ENCODE measurements at places on chromosomes 2 and 18. TPM values are rescaled to one million over a fixed set of nuclear protein-coding genes. Genes with fewer than 3 reads are reported as not detected.

DNA sequence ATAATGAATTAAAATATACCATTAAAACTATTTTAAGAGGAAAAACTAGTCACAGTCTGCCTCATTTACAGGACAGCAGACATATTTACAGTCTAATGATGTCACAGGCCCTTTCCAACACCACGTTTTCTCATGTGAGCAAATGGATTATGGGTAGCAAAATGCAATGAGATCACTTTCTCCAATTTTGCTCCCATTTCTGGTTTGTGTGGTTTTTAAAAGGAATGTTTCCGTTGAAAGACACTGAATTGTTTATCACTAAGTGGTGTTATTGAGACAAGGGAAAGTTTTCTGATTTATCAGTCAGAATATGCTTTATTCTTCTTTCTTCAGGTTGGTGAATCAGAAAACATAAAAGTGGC is 11.4 kb upstream of the NR4A2 start:
- no peak for DNase-seq

DNA sequence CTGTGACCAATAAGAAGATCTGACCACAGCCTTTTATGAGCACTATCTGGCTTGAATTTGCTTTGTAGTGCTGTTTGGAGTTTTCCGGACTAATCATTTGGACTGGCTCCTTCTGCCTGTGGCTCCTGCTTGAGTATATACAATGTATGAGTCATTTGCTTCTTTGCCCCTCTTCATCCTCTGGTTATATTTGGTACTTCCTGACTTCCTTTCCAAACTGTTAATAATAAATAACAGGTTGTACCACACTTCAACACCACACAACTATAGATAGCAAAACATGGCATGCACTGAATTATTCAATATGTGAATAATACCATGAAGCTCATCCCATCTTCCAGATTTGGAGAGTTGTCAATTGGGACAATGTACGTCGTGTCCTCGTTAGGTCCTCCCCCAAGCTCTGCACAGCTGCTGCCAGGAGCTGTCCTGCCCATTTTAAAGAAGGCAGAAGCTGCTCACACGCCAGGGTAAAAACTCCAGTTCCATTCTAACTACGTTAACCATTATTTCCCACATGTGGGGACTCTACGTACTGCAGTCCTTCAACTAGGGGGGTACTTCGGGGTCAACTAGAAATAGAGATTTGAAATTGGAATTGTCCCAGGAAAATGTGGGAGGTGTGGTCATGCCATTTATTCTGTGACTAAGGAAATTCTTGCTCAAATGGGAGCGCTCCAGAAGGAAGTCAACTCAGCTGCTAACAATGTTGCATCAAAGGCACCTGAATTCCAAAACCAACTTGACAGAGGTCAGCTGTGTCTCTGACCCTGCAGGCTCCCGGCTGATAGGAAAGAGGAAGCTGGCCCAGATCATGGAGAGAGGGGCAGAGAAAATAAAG is 38.1 kb downstream of the ST8SIA5 start:
- DNase-seq: no peak

- no peak for DNase-seq
Observed at GRCh38 chr2:70513738-70514137, 39.9 kb downstream of the TGFA start.

- DNase-seq: no peak
Observed at GRCh38 chr18:28514699-28515098, 337.8 kb upstream of the CDH2 start.

GRCh38 chr2:49973436-49973835 is 819.1 kb upstream of the FSHR start:
- DNase-seq: no peak

- DNase-seq: peak; percentile 25
Observed at GRCh38 chr2:46487667-46488335, 8.4 kb downstream of the TMEM247 start.

GRCh38 chr2:20687260-20687832 is 20.4 kb downstream of the GDF7 start:
- DNase-seq: no peak

- no peak for DNase-seq
Observed at GRCh38 chr2:60353406-60353800, 200.1 kb downstream of the BCL11A start.

DNA sequence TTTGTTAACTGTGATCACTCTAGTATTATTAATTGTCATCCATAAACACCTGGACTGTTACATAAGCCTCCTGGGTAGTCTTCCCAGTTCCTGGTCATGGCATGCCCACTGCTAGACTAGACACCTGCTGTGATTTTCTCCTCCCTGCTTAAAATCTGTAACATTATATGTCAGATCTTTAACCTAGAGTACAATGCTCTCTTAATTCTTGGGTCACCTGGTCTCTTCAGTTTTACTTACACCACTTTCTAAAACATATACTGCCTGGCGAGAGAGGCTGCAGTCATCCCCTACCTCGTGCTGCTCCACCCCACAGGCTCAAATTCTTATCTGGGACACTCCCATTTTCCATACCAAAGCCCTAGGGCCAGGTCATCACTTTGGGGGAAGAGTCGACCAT is 161.3 kb downstream of the CDH2 start:
- DNase-seq: no peak

- no peak for DNase-seq
Observed at GRCh38 chr2:139480161-139480650, 700.0 kb upstream of the NXPH2 start.

- no peak for DNase-seq
Observed at GRCh38 chr18:13433685-13434084, 215.1 kb downstream of the LDLRAD4 start.

DNA sequence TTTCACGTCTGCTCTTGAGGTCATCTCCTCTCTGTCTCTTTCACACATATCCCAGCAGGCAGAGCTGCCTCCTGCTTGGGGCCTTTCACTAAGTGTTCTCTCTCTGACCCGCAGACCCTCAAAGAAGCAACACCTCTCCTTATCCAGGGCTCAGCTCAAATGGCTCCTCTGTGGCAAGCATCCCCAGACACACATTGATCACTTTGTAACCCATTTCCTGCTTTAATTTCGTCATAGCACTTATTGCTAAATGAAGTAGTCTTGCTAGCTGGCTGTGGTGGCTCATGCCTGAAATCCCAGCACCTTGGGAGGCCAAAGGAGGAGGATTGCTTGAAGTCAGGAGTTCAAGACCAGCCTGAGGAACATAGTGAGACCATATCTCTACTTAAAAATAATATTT is 41.4 kb downstream of the SGPP2 start:
- no peak for DNase-seq

DNA sequence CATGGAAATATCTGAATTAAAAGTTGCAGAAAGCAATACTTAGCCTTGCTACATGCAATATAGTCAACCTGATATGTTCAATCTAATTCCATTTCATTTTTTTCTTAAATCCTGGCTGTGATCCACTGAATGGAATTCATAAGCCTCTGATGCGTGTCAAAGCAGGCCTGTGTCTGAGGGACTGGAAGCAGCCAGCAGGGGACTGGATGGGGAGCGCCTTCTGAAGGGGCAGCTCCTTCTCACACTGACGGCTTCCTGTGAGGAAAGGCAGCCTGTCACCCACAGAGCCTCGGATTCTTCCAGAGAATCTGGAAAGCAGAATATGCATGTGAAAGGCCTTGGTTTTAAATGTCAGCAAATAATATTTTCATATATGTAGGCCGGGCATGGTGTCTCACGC is 73.5 kb downstream of the KCNF1 start:
- DNase-seq: no peak

GRCh38 chr2:134522496-134523455 is 196.0 kb downstream of the TMEM163 start:
- DNase-seq: no peak

- DNase-seq: no peak
Observed at GRCh38 chr2:165699946-165700345, 94.1 kb downstream of the GALNT3 start.

GRCh38 chr2:18639756-18640453 is 50.5 kb upstream of the NT5C1B start:
- no peak for DNase-seq

- DNase-seq: no peak
Observed at GRCh38 chr2:203763938-203764664, 57.7 kb downstream of the CD28 start.

DNA sequence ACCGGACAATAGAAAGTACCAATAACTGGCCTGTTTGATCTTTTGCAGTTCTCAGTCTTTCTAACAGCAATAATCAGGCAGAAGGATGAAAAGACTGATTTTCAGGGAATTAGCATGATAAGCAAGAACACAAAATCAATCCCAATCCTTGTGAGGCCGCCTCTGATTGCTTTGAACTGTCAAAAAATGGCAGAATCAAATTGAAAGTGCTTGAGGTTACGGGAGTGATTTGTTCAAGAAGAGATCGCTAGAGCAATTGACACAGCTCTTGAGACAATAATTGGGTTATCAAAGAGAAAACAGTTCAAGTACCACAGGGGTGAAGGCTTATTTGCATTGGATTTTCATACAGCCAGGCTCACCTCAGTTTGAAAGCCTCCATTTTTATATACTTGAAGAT is 663.4 kb downstream of the ARHGAP15 start:
- no peak for DNase-seq

DNA sequence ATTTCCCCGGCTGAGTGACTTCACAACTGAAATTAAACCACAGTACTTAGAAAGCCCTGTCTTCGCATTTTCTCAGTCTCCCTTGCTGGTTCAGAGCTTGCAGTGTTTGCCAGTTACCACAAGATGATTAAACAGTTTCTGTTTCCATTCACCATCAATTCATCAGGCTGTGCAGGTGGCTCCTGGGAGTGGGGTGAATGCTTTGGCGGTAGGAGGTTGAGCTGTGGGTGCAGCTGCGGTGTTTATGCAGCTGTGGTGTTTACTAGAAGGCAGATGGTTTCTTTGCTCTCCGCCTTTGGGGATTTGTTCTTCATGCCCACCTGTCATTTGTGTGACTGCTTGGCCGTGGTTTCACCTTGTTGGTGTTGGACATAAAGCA is 16.1 kb downstream of the ACOXL start:
- DNase-seq: no peak

- no peak for DNase-seq
Observed at GRCh38 chr2:203799908-203800307, 67.7 kb upstream of the CTLA4 start.

GRCh38 chr18:58144671-58145285 is 100.8 kb downstream of the NEDD4L start:
- DNase-seq: peak; percentile 40

DNA sequence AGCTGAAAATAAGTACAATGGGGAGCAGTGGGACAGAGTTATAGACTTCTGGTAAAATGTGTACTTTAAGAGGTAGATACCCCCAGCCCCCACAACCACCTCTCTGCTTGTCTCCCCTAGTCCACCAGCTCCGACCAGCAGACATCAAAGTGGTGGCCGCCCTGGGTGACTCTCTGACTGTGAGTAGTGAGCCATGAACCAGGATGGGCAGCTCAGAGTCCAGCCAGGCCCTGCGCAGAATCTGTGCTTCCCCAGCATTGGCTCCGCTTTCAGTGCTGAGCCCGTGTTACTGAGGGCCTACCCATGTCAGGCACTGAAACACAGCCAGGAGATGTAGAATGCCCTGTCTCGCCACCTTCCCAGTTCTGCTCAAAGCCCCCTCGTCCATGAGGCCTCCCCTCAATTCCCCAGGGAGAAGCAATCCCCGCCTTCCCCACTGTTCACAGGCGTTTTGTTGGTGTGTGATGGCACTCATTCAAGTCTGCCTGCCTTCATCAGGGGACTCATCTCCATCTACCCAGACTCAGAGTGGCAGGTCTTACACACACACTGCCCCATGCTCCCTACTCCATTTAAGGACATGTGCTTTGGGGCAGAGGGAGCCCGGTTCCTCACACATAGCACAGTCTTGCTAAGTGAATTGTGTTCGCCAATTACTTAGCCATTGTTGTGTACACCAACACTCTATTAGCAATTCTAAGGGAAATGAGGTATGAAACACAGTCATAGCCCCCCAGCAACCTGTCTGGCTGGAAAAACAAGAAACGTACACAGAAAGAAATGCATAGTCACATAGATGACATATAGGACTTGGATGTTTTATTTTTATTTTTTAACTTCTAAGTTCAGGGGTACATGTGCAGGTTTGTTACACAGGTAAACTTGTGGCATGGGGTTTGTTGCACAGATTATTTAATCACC is 122.6 kb downstream of the PLB1 start:
- DNase-seq: no peak

Gene GAREM2
- 2.0 TPM for total RNA-seq

Gene TRABD2A
- total RNA-seq: 2.2 TPM

Gene ADRA2B
- 1.6 TPM for total RNA-seq

Gene LIMS4
- 0.64 TPM for total RNA-seq

Gene HTR2B
- total RNA-seq: 1.4 TPM

Gene COA5
- total RNA-seq: 35.4 TPM

Gene CFAP53
- 3.4 TPM for total RNA-seq

Gene FBXO15
- 1.3 TPM for total RNA-seq

Gene NCKAP5
- 6.1 TPM for total RNA-seq

Gene REG3A
- total RNA-seq: not detected

Gene HMSD
- total RNA-seq: not detected

Gene ANKRD23
- 3.5 TPM for total RNA-seq

Gene NCOA1
- 83.4 TPM for total RNA-seq

Gene OSR1
- total RNA-seq: 40.0 TPM

Gene KLHL29
- total RNA-seq: 20.9 TPM

Gene XIRP2
- total RNA-seq: not detected

Gene SERPINB11
- total RNA-seq: not detected

Gene EPHA4
- 12.8 TPM for total RNA-seq

Gene CSRNP3
- total RNA-seq: 10.0 TPM

All from breast epithelium (tissue), 4 donors.